ENCODE measurements at places on chromosomes 16 and 17.

DNA sequence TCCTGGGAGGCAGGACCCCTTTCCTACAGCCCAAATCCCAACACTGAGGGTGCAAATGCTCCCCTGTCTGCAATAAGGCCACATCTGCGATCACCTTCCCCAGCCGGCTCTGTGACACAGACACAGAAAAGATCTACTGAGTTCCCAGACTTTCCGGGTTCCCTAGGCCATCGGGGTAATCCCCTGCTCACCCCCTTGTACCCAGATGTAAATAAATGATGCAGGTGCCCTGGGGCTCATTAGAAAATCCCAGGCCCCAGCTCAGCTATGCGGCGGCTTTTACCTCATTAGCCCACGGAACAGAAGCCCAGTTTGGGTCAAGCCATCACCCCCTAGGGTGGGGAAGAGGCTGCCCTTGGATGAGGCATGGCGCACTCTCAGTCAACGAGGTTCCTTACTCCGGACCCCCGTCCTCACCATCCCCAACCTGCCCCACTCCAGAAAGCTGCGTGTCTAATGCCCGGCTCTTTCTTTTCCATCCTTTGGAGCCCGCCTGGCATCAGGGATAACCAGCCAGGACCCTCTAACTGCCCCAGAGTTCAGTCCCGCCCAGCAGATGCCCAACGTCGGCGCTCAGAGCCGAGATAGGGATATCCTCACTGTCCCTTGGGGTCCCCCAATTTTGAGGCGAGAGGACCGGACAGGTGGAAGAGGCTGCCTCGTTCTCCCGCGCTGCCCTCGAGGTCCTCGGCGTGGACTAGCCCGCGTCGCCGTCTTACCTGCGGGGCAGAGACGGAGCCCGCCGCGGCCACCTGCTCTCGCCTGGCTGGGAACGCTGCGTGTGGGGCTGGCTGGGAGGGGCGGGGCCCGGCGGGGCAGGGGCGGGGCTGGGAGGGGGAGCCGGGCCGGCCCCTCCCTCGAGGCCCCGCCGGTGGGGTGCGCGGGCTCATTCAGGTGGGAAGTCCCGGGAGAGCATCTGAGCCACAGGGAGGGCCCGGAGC is at the start of gene ZNF385C:
Gene ZNF385C (minus strand): TSS at position 783 of the 941 bp plus-strand sequence. CDS start 35,417 bp downstream, outside the sequence.
- no peak for DNase-seq

DNA sequence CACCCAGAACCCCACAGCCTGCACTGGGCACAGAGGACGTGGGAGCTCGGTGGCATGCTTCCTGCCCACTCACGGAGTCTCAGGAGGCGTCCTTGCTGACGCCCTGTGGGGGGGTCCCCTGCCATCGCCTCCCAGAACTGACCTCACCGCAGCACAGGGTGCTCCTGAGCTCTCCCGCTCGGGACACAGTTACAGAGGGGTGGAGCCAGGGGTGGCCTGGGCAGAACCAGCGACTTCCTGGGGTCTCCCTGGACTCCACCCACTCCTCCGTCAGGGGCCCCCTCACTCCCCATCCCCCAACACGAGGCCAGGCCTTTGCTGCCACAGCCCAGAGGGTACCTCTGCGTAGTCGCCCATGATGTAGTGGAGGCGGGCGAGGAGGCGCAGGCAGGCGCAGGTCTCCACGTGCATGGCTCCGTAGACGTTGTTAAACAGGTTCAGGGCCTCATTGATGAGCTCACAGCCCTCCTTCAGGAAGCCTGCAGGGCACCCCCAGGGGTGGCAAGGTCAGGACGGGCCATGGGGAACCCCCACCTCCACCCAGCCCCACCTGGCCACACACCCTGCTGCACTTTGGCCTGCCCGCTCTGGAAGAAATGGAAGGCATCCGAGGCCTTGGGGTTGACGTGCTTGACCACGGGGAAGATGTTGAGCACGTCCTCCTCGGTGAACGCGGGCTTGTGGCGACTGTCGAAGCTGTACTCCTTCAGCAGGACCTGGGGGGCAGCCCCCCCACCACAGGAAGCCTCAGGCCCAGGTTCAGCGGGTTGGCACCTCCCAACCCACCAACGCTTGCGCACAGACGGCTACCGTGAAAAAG is 17.8 kb downstream of the CLUH start:
- no peak for DNase-seq

GRCh38 chr16:3017794-3018506 is at the start of gene CLDN6:
Gene CLDN6 (minus strand): TSS chr16:3018183. CDS start chr16:3016021, 2,162 bp downstream.
- DNase-seq = no peak

DNA sequence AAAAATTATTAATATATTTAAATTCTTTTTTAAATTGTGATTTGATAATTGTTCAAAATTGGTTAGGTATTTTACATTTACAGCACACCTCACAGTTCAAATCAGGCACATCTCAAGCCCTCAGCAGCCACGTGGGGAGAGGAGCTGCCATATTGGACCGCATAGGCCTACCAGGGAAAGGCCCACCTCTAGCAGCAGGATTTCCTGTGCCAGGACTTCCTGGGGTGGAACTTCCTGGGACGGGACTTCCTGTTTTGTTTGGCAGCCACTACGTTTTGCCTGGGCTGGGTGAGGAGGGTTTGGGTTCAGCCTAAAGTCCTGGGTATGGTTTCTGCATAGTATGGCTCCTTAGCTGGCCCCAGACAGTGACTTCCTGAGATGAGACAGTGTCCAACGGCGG is 298.5 kb upstream of the FOXF1 start:
- DNase-seq = no peak

- DNase-seq = no peak
These were observed 15.2 kb downstream of the CYB5D1 start for GRCh38 chr17:7873051-7873450.

DNA sequence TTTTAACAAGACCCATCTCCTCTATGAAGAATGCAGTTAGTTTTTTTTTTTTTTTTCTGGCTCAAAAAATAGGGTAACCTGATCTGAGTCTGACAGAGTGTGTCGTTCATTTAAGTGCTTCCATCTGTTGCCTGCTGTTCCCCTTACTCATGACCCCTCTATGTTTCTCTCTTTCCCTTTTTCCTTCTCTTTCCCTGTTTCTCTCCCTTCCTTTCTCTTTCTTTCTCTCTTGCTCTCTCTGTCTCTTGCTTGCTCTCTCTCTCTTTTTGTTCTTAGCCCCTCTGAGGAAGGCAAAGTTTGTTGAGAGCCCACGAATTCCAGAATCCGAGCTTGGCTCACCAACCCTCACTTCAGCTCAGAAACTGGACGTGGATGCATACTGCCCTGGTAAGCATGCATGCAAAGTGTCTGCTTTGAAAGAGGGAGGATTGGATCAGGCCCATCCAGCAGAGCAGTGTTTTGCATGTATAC is 185.0 kb downstream of the TANC2 start:
- no peak for DNase-seq

- DNase-seq = no peak
These were observed 5.7 kb upstream of the PKMYT1 start for GRCh38 chr16:2985893-2986355.

DNA sequence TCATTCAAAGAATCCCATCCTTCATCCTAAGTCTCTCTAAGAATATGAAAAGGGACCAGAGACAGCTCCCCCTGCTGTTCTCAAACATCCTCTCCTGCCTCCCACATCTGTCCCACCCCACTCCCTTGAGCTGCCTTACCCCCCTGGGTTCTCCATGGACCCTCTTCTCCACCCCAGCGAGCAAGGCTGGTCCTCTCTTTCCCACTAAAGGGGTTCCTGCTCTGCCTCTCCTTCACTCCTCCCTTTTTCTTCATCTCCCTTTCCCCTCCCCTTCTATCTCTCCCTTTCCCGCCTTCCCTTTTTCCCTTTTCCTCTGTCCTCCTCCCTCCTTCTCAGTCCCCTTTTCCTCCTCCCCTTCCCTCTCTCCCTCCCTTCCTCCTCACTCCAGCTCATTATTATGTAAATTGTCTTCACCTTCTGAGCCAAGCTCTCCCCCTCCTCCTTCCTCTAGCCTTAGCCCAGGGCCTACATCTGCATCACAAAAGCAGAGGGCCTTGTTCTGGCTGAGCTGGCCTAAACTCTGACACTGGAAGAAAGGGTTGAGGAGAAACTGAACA is 90.0 kb downstream of the GNAO1 start:
- DNase-seq = no peak

- no peak for DNase-seq
These were observed at the start of gene ABHD15 for GRCh38 chr17:29566473-29567303. Gene ABHD15 (minus strand): TSS chr17:29567037. CDS start chr17:29566966, 71 bp downstream.

DNA sequence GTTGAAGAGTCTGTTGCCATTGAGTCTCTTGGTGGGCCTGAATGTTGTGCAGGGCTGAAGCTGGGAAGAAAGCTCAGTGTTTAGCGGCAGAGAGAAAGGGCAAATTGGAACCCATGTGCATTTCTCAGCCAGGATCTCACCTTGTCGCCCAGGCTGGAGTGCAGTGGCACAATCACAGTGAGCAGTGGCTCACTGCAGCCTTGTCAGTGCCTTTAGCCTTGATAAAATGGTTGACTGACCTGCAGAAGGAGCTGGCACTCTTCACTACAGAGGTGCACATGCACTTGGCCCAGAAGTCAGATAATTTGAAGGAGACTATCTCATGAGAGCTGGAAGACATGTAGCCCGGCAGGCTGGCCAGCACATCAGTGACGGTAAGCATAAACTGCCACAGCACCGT is 124.2 kb upstream of the TBX2 start:
- no peak for DNase-seq

All from NCI-H1436 treated with DMSO at 0.1 percent for 48 hours (cell line).